ENCODE measurements at places on chromosomes 7 and 10.

DNA sequence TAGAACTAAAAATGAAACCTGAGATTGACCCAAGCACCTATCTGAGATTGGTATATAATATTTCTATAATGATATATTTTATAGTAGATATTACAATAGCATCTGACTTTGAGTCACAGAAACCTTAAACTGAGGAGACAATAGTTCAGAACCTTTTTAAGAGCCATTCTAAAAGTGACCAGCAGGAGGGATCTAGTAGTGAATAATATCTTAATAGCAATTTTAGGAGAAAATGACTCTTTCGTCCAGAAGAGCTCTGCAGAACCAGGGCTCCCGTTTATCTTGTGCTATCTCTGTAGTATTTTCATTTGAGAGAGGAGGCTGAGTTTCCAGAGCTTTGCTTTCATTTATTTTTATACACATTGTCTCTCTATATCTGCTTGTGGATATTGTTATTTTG, 68.1 kb downstream of the PODXL start:
- no peak for DNase-seq

DNA sequence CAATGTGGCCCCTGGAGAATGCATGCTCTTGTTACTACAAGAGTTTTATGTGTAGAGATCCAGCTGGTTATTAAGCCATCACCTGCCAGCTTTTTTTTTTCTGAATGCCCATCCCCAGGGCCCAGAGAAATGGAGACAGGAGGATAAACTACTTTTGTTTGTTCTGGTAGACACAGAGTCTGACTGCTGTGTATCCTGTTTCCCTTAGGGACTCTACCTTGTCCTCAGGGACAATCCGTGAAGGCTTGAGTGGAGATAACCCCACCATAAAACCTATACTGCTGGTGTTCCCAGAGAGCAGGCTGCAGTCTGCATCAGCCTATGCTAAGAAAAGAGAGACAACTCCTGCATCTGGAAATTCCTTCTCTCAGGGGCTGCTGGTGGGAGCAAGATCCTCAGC, at the start of gene OR2A5:
Gene OR2A5 (plus strand): TSS at position 301 of the 400 bp plus-strand sequence. CDS start 1,454 bp downstream, outside the sequence.
- DNase-seq = no peak

DNA sequence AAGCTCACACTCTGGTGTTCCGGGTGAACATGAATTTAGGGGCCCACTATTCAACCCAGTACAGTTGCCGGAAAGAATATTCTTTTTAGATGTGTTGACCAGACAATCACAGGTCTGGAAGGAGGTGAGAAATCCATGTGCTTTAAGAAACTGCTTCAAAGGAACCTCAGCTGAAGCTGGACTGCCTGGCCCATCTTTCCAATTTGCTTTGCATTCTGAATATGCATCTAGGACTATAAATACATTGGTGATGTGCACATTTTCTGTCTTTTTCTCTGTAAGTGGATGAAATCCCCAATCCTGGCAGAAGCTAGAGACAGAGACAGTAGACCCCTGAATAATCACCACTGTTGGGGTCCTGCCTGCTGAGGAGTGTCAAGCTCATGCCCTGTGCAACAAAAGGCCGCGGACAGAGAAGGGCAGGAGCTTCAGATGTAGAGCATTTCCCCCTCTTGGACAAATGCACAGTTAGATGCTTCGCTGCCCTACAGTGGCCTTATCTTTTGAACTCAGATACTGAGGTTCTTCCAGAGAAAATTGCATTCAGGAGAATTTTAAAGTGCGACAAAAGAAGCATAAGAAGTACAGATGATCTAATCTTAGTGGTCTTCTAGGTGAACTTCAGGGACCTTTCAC, 368.3 kb downstream of the SFMBT2 start:
- no peak for DNase-seq

DNA sequence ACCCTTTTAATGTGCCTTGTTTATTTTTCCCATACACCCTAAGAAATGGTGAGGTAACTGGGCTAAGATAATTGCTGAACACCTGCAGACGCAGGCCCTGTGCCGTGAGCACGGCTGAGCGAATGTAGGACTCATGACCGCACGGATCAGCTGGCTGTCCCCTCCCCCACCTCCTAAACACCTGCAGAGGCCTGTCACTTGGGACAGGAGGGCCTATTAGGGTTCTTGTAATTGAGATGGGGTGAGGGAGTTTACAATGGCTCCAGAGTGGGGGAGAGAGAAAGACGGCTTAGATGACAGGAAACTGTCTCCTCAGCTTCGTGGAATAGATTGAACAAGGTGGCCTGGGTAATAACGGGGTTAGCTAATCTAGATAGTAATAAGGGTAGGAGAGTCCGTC, 291.7 kb upstream of the HABP2 start:
- no peak for DNase-seq

DNA sequence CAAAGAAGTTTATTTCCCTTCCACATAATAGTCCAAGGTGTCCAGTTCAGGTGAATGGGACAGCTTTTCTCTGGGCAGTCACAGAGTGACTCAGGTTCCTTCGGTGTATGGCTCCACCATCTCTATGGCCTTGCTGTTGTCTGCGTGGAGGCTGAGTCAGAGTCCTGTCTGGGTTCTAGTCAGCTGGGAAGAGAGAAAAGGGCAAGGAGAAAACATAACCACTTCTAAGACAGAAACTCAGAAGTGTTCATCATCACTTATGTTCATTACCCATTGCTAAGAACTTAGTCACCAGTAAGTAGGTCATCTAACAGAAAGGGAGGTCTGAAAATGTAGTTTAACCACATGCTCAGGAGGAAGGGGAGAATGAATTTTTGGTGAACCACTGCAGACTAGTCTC, 32.4 kb upstream of the CCDC7 start:
- peak; percentile 91 for DNase-seq

DNA sequence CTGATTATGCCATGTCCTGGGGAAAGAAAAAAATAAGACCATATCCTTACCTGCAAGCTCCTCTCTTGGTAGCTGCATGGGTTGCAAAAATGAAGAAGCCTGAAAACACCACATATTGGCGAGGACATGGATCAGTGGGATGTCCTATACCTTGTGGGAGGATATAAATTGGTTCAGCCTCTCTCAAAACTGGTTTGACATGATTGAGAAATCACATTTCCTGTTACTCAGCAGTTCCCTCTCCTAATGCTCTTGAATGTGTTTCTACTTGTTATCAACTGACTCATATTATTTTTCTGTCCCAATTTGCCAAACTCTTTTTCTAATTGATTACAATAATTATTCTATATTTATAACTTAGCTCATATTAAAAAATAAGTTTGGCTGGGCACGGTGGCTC, 380.2 kb downstream of the EXOC4 start:
- DNase-seq = peak; percentile 54

DNA sequence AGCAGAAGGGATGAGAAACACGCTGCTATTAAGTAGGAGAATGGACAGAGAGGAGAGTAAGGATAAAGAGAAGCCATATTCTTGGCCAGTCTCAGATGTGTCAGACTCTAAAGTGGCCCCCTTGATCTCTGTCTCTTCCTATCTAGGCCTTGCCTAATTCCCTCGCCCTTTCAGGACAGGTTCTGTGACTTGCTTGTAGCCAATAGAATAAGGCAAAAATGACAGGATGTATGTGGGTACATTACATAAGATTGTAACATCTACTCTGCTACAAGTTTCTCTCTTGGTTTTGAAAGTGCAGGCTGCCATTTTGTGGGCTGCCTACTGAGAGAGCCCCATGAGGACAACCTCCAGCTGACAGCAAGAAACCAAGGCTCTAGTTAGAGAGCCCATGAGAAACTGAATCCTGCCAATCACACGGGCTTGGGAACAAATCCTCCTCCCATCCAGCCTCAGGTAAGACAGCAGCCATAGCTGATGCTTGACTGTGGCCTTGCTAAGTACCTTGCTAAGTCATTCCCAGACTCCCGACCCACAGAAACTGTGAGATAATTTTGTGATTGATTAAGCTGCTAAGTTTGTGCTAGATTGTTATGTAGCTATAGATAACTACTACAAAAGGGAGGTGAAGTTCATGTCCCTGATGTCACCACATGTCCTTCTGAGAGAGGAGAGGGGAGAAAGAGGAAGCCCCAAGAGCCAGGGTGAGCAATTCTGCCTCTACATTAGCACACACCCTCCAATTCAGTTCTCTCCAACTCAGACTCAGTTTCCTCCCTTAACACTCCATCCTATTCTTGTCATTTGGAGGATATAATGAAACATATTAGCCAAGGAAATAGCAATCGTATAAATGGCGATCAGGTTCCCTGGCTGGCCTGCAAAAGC, 185.5 kb downstream of the SGMS1 start:
- no peak for DNase-seq

Measured in AG10803 (cell line).